Kidney glomerular epithelial cell (primary cell): ENCODE measurements at places on chromosomes 2 and 18.
A peak's percentile ranks its signal among the peaks of the same experiment; 100 is the strongest.

DNA sequence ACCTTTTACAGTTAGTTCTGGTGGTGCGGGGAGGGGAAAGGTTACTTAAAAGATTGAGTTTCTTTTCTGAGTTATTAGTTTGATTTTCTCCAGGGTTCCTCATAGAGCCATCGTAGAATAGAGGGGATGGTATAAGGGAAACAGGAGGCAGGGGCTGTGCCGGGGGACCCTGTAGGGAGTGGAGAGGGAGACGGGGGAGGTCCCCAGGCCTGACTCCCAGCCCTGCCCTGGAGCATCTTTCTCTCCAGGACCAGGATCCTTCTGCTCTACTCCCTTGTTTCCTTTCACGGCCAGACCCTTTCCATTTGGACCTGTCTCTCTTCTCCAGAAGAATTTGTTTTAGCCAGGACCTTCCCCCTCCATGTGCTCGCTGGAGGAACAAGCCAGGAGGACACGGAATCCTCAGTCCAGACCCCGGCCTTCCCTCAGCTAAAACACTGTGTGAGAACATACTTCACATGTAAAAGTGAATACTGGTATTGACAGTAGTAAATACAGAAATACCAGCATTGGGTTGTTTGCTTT is 35.4 kb downstream of the DGKD start:
- no peak for DNase-seq

DNA sequence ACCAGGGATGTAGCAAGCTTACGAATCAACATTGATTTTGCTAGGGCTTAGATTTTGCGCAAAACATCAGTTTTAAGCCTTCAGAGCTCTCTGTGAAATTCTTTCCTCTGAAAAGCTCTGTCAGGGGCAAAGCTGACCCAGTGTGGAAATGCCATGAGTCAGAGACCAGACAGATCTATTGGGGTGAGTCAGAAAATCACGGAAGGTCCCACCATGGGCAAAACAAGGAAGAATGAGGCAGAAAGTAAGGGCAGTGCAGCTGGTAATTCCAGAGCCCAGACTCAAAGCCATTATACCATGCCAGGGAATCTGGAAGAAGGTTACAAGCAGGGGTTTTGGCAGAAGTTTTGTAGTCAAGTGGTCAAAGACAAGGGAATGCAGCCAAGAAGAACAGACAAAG is 256.6 kb upstream of the CTAGE1 start:
- DNase-seq, result peak; percentile 92

DNA sequence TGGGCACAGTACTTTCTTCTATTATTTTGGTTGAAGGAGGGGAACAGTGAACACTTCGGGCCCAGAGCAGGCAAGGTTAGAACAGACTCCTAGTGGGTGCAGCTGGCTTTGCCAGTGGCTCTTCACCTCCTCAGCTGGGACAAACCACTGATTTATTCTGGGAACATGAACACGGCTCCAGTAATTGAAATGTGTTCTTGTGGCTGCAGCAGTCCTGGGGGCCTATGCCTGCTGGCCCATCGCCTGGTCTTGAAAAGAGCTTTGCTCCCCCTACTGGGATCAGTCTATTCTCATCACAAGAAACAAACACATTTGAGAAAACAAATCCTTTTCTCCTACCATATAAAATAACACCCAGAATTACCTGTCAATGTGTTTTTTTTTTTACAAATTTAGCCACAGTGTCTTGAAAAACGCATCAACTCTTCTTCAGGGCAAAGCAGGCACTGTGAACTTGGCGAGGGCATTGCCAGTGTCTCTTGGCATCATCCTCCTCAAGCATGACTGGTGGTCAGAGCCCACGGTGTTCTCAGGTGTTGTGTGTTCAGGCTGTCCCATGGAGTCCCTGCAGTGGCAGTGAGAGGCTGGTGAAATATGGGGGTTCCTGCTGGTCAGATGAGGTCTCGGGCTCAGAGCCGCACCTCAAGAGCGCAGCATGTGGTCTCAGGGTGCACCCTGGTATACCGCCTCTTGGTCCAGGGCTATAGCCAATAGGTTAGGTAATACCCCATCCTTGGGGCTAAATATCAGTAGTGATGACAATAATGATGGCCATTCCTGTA is 51.3 kb downstream of the RNF144A start:
- DNase-seq, result no peak

- no peak for DNase-seq
Observed at GRCh38 chr18:9828506-9829396, 57.0 kb upstream of the TXNDC2 start.

DNA sequence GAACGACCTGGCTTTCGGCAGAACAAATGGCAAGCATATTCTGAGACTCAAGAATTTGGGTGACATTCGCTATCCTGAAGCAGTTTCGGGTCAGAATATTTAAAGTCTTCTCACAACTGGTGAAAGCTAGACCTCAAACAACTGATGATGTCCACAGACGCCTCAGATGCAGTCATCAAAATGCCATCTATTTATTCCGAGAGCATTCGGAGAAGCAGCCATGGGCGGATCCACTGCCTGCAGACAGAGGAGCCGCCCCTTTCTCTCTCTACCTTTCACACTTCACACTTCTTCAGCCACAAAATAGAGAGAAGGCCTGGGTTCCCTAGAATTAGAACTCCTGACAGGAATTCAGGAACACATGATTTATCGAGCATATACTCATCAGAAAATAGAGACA is 65.8 kb upstream of the CREB1 start:
- DNase-seq, result no peak
